Psoas muscle (tissue), 8 donors: ENCODE measurements at places on chromosomes 7 and 10. TPM values are rescaled to one million over a fixed set of nuclear protein-coding genes. Genes with fewer than 3 reads are reported as not detected.
A peak's percentile ranks its signal among the peaks of the same experiment; 100 is the strongest.

DNA sequence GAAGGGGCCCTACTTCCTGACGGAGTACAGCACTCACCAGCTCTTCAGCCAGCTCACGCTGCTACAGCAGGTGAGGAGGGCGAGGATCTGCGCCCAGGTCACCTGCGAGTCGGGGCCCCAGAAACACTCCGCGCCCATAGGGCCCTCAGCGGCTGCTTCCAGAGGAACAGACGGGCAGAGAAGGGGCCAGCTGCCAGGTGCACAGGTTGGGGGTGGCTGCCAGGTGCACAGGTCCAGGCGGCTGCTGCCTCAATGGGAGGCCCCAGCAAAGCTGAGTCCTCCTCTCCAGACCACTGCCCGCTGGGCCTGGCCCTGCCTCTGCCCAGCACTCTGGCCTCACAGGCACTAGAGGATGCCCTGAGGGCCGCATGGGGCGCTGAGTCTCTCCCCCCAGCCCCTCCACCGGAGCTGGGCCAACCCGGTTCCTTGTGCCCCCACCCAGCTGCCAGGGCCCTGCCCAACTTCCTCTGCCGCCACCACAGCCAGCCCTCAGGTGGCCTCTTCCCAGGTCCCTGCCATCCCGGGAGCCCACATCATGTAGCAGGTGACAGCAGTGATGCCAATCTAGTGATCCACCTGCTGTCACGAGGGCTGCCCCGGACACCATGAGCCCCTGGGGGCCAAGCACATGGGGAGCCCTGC lies 17.0 kb upstream of the UTF1 start:
- H3K36me3 ChIP-seq = no peaks in the 10 kb centered on the region
- peak; percentile 36 for DNase-seq
- H3K27ac ChIP-seq = no peak overlapping the region
- H3K4me3 ChIP-seq = no peak overlapping the region
- H3K4me1 ChIP-seq = no peaks in the 10 kb centered on the region
- no peaks in the 10 kb centered on the region for H3K27me3 ChIP-seq

- peak; percentile 58 for DNase-seq
- H3K27ac ChIP-seq = peak overlapping the region; percentile 80
- H3K4me1 ChIP-seq = peaks cover 27% of the 10 kb centered on the region
- peaks cover 5% of the 10 kb centered on the region for H3K36me3 ChIP-seq
- no peaks in the 10 kb centered on the region for H3K27me3 ChIP-seq
- no peak overlapping the region for H3K4me3 ChIP-seq
These were observed 15.3 kb downstream of the ECHDC3 start for GRCh38 chr10:11757454-11757820.

JAKMIP3 gene
- total RNA-seq = 1.7 TPM

DNA sequence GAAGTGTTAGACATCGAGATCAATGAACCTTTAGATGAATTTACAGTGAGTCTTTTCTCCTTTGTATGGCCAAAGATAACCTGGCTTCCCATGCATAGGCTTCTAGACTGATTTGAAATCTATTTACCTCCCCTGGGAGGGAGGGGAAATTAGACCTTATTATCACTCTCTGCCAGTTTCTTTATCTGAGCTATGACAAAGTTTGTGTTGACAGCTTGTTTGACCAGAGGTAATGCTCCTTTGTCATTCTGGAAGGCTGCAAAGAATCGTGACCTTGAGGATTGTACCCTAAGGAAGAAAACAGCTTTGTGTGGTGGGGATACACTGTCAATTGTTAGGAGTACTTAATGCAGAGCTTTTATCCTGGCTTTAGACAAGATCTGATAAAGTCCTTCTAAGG lies 36.4 kb downstream of the RBM33 start:
- no peak overlapping the region for H3K4me3 ChIP-seq
- H3K36me3 ChIP-seq = peaks cover 31% of the 10 kb centered on the region
- H3K27me3 ChIP-seq = no peaks in the 10 kb centered on the region

SLC16A12 gene
- total RNA-seq = 0.98 TPM

DNA sequence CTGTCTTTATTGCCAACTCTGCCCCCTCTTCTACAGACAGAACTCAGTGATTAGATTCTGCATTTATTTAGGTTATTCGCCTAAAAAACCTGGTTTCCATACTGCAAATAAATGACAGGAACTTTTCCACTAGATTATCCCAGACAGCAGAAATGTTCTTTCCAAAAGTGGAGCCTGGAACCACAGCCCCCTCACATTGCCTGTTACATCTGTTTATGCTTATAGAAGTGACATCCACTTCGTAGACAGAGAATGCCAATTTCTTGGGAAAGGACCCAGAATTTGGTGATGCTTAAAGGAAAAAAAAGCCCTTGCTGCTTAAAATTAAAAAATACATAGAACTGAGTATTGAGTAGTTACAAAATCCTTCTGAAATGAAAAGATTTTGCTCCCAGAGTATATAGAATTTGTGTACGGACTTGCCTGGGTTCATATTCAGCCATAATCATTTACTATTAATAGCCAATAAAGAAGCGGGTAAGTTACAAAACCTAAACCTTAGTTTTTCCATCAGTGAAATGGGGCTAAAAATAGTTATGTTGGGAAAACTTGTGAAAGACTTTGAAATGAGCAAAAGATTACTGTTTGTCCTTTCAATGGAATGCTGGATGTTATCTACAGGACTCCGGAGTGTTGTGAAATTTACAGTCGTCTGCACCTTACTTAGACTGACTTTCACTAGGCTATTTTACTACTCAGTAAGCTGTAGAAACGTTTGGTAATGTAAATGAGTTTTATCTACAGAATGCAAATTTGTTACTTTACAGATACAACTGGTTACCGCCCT lies 1.1 kb upstream of the PPP1R9A start:
- H3K27ac ChIP-seq = no peak overlapping the region
- no peaks in the 10 kb centered on the region for H3K36me3 ChIP-seq
- DNase-seq = no peak
- peaks cover 8% of the 10 kb centered on the region for H3K4me1 ChIP-seq
- no peak overlapping the region for H3K4me3 ChIP-seq

GRCh38 chr10:131971591-131971990 lies 10.1 kb downstream of the BNIP3 start:
- no peak overlapping the region for H3K4me3 ChIP-seq
- H3K27me3 ChIP-seq = no peaks in the 10 kb centered on the region
- peaks cover 41% of the 10 kb centered on the region for H3K4me1 ChIP-seq
- no peak for DNase-seq

DNA sequence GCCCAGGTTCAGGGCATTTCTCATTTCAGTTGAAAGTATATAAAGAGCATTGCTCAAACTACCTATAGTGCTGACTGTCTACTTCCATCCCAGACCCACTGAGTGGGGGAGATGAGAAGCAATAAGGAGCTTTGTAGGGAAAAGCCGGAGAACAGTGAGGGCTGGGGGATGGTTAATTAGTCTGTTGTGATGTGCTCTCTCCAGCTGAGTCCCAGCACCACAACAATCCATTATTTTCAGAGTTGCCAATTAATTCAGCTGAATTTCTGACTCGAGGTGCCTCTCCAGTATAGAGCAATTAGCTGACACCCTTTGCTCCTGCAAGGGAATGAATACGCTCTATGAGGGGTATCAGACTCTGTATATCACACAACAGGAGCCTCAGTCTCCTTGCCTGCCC lies 1118.6 kb downstream of the SORCS3 start:
- no peak overlapping the region for H3K4me3 ChIP-seq
- no peak for DNase-seq
- no peak overlapping the region for H3K27ac ChIP-seq
- no peaks in the 10 kb centered on the region for H3K27me3 ChIP-seq

GRCh38 chr7:46291050-46291438 lies 370.0 kb upstream of the IGFBP3 start:
- DNase-seq = no peak
- no peaks in the 10 kb centered on the region for H3K27me3 ChIP-seq
- H3K27ac ChIP-seq = no peak overlapping the region
- no peaks in the 10 kb centered on the region for H3K4me1 ChIP-seq
- no peak overlapping the region for H3K4me3 ChIP-seq
- H3K36me3 ChIP-seq = no peaks in the 10 kb centered on the region

DNA sequence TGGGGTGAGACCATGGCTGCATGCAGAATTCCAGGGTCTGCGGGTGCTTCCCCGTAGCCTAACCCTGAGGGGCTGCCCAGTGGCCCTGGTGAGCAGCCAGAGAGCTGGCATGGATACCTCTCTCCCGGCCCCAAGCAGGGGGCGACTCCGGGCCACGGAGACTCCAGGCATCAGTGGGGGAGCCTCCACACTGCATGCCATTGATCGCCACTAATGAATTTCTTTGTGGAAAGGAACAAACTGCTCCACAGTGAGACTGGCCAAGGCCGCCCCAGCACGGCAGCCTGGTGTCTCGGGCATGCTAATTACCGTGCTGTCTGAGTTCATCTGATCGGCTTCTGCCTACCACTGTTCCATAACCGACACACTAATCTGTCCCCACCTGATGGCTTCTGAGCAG lies 184.4 kb downstream of the GRID1 start:
- H3K4me3 ChIP-seq = no peak overlapping the region
- no peaks in the 10 kb centered on the region for H3K4me1 ChIP-seq
- H3K27me3 ChIP-seq = peaks cover 4% of the 10 kb centered on the region
- no peak overlapping the region for H3K27ac ChIP-seq
- H3K36me3 ChIP-seq = no peaks in the 10 kb centered on the region

DNA sequence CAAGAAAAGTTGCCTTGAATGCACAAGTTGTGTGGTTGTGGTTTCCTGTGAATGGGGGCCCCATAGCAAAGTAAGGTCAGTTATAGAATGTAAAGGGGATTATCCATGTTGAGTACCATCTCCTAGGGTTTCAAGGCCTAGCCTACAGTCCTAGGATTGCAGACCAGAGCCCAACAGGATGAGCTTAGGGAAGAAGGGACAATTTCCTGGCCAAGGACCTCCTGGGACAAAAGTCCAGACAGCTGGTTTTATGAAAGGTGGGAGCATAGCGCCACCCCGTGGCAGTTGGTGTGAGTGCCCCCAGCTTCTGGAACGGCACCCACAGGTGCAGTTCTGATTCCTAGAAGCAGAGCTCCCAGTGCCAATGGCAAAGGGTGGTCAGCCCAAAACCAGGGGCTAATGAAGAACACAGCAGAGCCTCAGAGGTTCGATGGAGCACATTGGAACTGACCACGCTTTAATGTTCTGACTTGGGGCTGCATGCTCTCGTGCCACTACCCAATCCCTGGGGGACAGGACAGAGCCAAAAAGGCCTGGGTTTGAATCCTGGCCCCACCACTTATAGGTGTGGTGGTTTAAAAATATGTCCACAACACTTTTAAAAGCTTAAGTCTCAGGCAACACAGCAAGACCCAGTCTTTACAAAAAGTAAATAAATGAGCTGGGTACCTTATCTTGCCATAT lies 25.8 kb upstream of the TMEM120A start:
- no peaks in the 10 kb centered on the region for H3K4me1 ChIP-seq
- H3K27ac ChIP-seq = no peak overlapping the region
- DNase-seq = peak; percentile 83

GRCh38 chr7:125871431-125871830 lies 941.8 kb upstream of the POT1 start:
- H3K27ac ChIP-seq = no peak overlapping the region
- H3K27me3 ChIP-seq = no peaks in the 10 kb centered on the region
- H3K4me3 ChIP-seq = no peak overlapping the region
- H3K4me1 ChIP-seq = no peaks in the 10 kb centered on the region
- no peaks in the 10 kb centered on the region for H3K36me3 ChIP-seq

DNA sequence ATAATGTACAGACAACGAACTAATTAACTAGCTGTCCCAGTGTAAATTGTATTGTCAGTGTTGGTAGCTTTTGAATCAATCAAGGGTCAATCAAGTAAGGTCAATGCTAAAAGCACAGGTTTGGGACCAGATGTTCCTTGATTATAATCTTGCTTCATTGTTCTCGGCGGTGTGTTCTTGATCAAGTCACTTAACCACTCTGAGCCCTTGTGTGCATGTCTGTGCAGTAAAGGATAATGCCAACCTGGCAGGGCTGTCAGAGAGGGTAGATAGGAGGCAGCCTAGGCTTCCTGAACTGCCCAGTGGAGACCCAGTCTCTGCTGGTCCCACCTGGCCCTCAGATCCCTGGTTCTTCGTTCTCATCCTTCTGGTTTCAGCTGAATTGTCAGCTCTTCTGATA lies 221.0 kb downstream of the EMX2 start:
- H3K4me1 ChIP-seq = no peaks in the 10 kb centered on the region
- no peaks in the 10 kb centered on the region for H3K27me3 ChIP-seq
- no peaks in the 10 kb centered on the region for H3K36me3 ChIP-seq
- H3K4me3 ChIP-seq = no peak overlapping the region

DNA sequence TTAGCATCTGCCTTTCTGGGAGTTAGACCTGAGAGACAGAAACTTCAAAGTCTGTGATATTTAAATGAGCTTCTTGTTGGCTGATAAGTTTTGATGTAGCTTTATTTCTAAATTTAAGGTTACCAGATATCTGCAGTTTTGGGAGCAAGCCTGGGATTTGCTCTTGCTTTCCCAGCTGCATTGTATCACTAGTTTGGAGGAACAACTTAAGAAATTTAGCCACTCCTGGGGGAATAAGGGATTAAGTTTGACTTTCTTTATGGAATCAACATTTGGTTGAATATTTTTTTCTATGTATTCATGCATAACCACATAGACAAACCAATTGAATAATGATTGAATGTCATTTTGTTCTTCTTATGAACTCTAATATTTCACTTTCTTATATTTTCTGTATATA lies 178.6 kb downstream of the POLR1F start:
- H3K27me3 ChIP-seq = no peaks in the 10 kb centered on the region
- no peaks in the 10 kb centered on the region for H3K36me3 ChIP-seq
- no peaks in the 10 kb centered on the region for H3K4me1 ChIP-seq
- no peak overlapping the region for H3K4me3 ChIP-seq
- DNase-seq = no peak

GRCh38 chr7:71538210-71538609 lies 406.3 kb downstream of the GALNT17 start:
- no peak overlapping the region for H3K4me3 ChIP-seq
- H3K27me3 ChIP-seq = peaks cover 2% of the 10 kb centered on the region
- DNase-seq = no peak
- H3K4me1 ChIP-seq = no peaks in the 10 kb centered on the region
- H3K36me3 ChIP-seq = no peaks in the 10 kb centered on the region
- no peak overlapping the region for H3K27ac ChIP-seq

FGL2 gene
- total RNA-seq = 3.0 TPM

- DNase-seq = no peak
- no peaks in the 10 kb centered on the region for H3K27me3 ChIP-seq
- H3K4me3 ChIP-seq = no peak overlapping the region
- no peaks in the 10 kb centered on the region for H3K4me1 ChIP-seq
These were observed 10.9 kb downstream of the HPSE2 start for GRCh38 chr10:99224766-99225165.
